Dorsolateral prefrontal cortex (tissue), 122 donors: ENCODE measurements at places on chromosomes 16 and 17.

DNA sequence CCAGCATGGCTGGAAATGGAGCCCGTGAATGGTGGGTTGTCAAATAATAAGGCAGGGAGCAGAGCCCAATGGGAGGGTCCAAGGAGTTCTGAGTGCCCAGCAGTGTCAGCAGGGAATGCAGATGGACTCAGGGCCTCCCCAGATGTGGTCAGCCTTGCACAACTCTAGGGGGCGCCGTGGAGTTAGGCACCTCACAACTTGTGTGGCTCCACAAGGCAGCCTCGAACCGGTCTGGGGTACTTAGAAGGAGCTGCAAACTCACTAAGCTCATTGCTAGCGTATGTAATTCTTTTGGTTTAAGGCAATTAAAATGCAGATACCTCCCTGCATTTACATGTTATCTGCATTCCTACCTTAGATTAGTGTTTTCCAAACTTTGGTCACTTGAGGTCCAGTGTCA lies 18.1 kb downstream of the IRF8 start:
- no peak for DNase-seq

- DNase-seq, result no peak
These were observed 25.8 kb upstream of the TNFSF12 start for GRCh38 chr17:7523033-7523432.

GRCh38 chr17:8857919-8858318 lies 9.6 kb downstream of the PIK3R6 start:
- DNase-seq, result no peak

DNA sequence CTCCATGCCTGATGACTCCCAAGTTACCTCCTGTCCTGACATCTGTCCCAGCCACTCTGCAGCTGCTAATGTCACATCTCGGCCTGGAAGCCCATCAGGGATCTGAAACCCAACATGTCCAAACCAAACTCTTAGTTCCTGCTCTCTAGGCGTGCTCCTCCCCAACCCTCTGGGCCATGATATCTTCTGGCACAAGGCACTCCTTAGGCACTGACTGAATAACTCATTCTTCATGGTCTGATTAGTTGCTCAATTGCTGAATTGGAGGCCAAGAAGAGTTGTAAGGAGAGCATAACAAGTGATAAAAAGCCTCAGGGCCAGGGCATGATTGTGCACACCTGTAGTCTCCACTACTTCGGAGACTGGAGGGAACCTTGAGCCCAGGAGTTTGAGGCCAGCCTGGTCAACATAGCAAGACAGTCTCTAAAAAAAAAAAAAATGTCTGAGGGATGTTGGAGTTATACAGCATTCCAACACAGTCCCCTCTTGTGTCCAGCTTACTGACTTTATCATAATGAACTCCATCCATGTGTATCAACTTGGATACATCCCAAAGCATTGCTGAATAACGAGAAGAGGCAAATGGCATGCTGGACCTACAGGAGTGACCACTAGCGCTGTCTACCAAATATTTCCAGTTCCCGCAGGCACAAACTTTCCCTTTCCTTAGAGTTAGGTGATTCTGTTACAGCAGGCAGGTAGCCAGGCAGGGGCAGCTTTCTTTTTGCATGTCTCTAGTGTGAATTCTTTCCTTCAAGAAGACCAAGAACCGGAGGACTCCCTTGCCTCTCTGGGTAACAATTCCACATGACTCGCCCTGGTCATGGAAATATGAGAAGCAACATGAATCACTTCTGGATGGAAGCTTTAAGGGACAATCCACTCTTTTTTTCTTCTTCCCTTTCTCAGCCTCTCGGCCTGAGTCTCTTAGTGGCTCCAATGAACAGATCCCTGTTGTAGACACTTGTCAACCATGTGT lies 18.1 kb upstream of the SHCBP1 start:
- DNase-seq, result no peak

DNA sequence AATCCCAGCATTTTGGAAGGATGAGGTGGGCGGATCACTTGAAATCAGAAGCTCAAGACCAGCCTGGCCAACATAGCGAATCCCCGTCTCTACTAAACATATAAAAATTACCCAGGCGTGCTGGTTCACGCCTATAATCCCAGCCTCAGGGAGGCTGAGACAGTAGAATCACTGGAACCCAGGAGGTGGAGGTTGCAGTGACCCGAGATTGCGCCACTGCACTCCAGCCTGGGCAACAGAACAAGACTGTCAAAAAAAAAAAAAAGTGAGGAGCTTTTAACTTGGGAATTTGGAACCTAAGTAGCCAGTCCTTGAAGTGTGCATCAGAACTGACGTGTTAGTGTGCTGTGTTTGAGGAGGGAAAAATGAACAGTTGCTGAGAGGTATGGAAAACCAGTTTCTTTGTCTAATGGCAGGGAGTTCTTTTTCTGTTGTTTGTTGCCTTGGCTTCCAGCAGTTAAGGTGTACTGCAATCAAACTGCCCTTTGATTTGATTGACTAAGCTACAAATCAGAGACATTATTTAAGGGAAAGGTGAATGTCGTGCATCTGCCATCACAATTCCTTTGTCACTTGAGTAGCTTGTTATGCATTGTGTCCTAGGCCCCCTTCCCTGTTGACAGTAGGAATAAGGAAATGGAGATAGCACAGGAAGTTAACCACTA lies 8.6 kb upstream of the DUSP14 start:
- no peak for DNase-seq

DNA sequence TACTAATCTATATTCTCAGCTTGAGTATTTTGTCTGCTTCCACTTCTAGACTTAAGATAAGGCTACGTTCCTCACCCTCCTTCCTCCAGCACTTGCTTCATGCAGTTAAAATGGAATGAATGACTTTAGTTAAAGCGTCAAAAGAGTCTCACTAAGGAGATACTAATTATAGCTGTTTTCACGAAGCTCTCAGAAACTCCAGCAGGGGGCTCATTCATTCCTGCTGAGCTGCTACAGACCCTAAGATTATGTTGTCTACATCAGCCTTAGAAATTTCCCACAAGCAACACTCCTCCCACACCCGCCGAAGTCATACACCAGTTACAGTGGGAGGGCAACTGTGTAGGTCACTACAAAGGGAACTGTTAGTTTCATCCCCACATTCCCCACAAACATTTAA lies 57.0 kb upstream of the KIFC3 start:
- DNase-seq, result no peak

DNA sequence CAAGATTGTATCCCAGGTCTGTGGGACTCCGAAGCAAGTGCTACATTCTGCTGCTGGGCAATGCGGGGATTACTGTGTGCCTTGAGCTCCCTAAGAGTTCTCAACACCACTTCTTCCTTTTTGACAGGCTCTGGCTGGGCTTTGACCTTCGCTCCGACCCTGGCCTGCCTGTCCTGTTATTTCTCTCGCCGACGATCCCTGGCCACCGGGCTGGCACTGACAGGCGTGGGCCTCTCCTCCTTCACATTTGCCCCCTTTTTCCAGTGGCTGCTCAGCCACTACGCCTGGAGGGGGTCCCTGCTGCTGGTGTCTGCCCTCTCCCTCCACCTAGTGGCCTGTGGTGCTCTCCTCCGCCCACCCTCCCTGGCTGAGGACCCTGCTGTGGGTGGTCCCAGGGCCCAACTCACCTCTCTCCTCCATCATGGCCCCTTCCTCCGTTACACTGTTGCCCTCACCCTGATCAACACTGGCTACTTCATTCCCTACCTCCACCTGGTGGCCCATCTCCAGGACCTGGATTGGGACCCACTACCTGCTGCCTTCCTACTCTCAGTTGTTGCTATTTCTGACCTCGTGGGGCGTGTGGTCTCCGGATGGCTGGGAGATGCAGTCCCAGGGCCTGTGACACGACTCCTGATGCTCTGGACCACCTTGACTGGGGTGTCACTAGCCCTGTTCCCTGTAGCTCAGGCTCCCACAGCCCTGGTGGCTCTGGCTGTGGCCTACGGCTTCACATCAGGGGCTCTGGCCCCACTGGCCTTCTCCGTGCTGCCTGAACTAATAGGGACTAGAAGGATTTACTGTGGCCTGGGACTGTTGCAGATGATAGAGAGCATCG lies 2.4 kb downstream of the SLC16A13 start:
- DNase-seq, result no peak

- no peak for DNase-seq
These were observed 17.8 kb downstream of the CDH8 start for GRCh38 chr16:62018301-62019060.

DNA sequence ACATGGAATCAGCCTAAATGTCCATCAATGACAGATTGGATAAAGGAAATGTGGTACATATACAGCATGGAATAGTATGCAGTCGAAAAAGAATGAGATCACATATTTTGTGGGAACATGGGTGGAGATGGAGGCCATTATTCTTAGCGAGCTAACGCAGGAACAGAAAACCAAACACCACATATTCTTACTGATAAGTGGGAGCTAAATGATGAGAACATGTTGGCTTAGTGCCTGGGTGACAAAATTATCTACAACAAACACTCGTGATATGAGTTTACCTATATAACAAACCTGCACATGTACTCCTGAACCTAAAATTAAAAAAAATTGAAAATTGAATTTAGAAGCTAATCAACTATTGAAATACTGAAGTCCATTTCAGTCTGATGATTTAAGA lies 6.1 kb downstream of the ANKS4B start:
- DNase-seq, result no peak

DNA sequence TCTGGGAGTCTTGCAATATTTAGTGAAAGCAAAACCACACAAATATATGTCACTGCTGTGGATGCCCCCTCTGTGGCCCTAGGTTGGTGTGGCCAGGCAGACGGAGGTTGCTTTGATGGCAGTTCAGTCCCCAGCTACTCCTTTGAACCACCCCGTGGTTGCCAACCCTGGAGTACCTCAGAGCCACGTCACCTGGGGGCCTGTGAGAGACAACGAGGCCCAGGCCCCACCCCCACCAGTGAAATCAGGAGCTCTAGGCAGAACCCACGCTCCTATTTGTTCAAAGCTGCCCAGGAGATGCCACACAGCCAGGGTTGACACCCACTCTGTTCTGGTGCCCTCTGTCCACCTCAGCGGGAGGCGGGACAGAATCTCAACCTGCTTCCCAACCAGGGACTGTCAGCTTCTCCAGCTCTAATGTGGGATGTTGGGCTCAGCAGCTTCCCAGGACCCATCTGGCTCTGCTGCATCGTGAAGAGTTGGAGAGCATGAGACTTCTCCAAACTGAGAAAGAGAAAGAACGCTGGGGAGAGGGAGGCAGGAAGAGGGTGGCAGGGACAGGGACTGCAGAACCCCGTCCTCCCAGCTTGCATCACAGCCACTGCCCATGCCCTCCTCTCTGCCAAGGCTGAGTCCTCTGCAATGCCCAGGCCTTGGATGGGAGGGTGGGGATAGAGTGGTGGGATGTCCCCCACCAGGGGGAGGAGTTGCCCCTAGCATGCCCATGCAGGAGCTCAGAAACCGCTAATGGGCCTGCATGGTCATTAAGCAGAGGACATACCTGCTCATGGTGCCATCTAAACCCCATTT lies 81.8 kb downstream of the C16orf78 start:
- no peak for DNase-seq

DNA sequence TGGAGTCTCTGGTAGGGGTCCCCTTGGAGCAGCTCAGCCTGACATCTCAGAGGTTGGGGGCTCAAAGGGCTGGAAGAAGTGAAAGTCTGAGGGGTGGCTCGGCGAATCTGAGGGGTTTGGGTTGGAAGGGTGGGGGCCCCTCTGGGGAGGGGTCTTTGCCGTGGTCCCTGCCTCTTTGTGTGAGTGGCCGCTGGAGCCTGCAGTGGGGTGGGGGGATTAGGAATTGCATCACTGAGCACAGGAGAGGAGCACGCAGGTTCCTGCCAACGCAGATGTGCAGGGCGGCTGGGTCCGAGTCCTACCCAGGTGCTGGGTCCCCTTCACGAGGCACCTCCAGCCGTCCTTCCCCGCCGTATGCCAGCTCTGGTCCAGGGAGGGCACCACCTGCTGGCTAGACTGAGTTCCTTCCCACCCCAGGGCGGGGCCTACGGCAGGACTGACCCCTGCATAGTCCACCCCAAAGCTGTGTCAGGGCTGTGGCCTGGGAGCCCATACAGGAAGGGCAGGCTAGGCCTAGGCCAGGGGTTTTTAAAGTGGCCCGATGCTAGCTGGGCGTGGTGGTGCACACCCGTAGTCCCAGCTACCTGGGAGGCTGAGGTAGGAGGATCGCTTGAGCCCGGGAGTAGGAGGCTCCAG lies 9.9 kb downstream of the FMNL1 start:
- DNase-seq, result no peak

DNA sequence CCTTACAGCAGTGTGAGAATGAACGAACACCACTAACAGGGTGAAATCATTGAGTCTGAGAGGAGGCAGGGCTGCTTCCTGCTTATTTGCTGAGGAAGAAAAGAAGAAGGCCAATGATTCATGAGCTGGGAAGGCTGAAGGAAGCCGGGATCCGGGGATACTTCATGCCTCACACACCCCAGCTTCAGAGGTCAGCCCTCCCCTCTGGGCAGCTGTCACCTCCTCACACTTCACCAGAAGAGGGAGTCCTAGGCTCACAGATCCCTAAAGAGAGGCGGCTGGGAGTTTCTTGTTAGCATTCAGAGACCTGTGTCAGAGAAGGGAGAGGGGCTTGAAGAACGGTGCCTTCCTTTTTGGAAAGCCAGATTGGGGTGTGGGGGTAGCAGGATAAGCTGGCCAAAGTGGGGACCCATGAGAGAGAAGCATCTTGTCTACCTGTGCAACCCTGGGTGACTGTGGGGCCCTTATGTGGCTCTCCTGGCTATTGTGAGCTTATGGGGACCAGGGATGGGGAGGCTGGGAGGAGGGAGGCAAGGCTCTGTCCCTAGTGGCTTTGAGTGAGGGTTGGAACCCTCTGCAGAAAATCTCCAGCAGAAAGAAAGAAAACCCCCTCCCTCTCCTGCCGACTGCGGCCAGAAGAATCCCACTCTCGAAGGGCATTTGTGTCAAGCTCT lies 94.6 kb downstream of the RGS9 start:
- DNase-seq, result peak; percentile 52

DNA sequence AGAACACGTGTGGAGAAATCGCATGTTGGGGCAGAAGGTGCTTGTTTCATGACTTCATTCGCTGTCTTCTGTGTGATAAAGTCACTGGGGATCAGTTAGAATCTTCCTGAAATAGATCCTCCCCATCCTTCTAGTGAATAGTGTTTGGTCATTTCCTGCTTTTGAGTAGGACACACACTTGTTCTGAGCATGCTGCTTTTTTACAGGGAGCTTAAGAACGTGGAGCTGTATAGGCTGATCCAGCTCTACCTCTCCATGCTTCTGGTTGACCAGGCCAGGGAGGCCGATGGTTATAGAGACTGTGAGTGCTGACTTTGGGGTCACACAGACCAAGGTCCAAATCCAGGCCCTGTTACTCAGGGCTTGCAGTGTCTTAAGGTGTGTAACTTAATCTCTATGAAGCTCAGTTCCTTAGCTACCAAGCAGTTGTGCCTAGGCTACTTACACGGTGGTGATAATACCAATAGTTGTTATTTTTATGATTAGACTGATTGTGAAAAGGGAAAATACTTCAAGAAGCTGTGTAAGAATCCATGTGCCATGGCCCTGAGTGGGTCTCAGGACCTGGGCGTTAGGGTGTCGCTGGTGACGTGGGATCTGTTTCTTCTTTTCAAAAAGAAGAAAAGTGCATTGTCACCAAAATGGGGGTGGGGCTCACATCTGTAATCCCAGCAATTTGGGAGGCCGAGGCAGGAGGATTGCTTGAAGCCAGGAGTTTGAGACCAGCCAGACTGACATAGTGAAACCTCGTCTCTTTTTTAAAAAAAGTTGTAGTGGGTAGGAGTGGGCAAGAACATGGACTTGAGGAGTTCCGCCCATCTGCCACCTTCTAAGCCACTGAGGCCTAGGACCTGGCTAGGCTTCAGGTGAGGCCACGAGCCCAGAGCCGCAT lies 64.1 kb upstream of the LGALS9 start:
- no peak for DNase-seq
